ENCODE measurements at places on chromosomes 11 and 22.

DNA sequence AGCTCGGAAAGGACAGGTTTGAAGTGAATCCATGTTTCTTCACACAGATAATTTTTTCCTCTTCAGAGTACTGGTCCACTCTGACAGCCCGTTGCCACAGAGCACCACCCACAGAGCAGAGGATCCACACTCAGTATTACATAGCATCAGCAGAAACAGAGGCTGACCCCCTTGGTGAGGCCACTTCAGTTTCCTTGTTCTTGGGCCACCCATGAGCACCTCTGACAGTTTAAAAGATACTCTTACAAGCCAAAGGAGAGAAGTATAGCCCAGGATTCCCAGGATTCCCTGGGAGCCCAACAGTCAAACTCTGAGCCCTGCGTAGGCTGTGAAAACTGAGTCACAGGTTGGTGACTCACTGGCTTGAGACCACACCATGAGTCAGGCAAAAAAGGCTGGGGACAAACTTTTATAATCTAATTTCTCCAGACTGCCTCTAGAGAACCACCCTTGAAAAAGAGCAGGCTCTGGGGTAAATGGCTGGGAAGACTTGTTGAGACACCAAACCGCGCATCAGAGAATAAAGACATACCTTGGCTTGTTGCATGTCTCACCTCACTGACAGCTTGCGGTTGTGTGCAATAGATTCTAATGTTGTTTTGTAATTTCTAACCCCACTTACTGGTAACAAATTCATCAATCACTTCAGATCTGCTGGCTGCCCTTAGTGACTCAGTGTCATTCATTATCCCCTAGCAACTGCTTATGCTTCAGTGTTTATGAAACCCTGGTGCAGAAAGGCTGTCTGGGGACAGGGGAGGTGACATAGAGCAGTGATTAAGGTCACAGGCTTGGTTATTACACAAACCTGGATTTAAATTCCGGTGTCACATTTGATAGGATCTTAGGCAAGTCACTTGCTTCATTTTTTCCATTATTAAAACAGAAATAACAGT, 56.9 kb upstream of the PRSS23 start:
- DNase-seq = peak; percentile 57

DNA sequence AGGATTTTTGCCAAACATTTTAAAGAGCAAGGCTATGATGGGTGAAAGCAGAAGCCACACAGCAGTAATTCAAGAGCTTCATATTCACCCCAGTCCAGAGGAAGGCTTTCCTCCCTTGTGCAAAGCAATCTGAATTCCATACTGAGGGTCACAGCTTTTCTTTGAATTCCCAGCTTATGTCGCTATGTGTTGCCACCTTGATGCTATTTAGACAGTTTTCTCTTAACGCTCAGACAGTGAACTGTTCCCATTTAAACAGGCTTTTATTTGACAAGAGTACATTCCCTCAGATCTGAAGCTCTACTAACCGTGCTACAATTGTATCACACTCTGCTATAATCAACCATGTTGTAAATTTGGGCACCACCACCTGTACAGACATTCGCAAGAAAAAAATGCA, 279.7 kb downstream of the CADM1 start:
- no peak for DNase-seq

DNA sequence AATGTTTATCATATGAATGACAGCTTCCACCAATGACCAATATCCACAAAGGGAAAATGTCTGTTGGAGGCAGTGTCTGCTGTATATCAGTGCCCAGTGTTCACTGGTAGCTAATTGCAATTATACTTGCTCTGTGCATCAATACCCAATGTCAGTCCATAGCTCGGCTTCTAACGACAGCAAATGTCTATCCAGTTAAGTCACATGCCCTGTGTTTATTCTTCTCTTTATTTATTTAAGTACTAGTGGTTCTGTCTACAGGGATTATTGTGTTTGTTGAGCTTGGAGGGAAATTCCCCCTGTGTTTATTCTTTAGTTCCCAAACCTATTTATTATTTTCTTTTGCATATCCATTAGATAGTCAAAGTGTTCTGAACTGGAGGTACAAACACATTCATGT, 18.6 kb downstream of the TSKU start:
- DNase-seq = peak; percentile 61

GRCh38 chr11:102386136-102386734, 39.2 kb downstream of the BIRC2 start:
- no peak for DNase-seq

DNA sequence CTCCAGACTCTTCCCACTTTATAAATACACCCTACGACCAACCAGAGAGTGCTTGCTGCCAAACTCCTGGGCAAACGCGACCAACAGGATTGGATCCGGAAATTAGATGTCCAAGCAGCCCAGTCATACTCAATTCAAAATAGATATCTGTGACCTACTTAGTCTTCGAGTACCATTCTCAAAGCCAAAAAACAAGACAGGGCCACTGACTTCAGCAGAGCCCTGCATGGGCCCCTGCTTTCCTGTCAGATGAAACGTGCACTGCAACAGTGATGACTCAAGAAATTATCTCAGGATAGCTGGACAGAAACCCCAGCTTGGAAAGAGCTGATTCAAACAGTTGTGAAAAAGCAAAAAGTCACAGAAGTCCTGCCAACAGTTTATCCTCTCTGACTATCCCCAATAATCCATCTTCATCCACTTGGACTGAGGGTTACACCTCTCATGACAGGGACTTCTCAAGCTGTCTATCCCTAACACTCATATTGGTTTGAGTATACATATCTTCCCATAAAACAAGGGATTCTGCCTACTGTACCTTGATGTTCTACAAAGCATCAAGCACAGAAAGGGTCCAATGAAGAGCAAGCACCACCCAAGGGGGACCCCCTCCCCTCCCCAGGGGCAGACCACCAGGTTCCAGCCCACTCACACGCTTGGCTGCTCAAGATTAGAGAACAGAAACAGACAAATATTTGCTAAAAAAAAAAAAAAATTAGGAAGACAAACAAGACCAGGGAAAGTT, 17.4 kb downstream of the SMCO4 start:
- no peak for DNase-seq

DNA sequence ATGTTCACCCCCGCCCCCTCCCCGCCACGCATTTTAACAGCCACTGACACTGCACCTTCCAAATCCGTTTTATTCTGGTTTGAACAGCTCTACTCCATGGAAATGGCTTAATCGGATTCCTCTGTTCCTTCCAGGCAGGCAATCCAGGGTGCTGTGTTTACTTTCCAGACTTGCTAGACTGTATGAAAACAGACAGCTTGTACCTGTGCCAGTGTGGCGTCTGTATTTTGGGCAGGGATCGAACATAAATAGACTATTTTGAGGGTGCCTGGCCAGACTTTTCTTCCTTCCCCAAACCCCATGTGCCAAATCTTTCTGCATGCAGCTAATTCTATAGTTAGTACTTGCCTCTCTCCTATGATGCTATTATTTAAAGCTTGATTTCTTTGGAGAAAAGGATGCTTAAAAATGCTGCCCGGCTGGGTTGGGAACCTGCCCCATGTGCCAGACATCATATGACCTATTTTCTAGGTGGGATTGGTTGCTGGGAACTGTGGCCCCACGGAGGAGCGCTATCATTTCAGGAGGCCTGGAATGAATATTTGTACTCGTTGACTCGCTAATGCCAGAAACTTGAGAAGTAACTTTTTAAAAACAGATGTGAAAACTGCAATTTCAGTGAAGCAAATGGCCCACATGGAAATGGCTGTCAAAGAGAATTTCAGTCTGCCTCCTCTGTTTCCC, 814.8 kb downstream of the BRD1 start:
- no peak for DNase-seq

- DNase-seq = no peak
Observed at GRCh38 chr22:46585340-46586122, 34.7 kb upstream of the GRAMD4 start.

DNA sequence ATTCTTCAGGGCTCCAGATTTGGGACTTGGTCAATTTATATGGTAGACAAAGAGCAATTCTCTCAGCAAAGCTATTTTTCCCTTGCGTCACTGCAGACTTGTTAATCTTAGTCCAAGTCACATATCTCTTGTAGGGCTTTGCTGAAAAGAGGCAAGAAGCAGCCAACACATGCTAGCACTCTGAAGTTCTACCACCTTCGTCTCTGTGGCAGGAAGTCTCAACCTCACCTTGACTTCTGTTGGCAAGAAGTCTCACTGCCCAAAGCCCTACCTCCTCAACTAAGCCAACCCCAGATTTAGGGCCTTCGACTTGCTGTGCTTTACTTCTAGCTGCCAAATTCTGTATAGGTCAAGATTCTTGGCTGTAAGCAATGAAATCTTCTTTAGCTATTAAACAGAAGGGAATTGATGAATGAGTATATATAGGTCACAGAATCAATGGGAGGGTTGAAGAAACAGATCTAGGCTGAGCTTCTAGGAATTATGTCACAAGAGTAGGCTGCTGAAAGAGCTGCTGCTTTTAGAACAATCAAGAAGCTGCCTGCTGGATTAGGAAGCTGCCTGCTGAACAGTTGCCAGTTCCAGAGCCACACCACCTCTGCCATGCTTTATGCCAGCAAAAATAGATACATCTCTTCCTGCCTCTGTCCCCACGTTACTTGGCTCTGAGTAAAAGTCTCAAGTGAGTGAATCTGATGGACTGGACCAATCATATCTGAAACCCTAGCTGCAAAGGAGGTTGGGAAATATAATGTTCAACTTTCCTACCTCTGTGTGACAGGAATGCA, 17.6 kb upstream of the NCR3LG1 start:
- DNase-seq = no peak

DNA sequence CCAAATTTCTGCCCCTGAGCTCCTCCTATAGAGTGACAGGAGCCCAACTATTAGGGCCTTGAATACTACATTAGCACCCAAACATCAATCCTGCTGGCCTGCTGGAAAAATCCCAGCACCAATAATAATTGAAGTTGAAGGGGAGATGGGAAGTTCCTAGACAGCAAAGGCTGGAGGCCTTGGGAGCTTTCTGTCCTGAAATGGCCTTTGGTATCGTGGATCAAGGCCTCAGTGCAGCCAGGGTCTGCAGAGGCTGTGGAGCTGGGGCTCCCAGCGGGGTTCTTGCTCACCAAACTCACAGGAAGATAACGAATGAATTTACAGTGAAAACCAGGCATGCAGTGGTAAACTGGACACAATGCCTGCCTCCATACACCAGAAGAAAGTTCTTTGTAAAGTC, 9.2 kb upstream of the MICALL1 start:
- DNase-seq = no peak

DNA sequence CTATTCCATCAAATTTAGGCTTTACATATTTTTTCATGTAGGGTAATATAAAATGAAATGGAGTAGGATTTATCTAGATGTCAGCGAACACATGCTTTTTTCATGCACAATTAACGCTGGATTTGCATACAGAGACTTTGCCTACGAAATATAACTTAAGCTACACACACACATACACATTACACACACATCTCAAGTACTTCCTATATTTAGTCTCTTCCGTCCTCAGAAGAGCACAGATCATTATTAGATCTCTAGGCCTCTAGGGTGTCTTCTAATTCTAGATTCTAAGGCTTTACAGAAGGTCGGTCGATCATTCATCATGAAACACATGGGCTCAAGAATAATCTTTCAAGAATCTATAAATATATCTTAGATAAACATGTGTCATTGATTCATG, 3.8 kb upstream of the MS4A13 start:
- DNase-seq = no peak

- DNase-seq = no peak
Observed at GRCh38 chr11:67016550-67016949, 6.4 kb upstream of the SYT12 start.

- DNase-seq = no peak
Observed at GRCh38 chr11:27456795-27457329, 15.7 kb downstream of the LGR4 start.

- DNase-seq = no peak
Observed at GRCh38 chr22:50305923-50306566, 1.4 kb downstream of the PLXNB2 start.

DNA sequence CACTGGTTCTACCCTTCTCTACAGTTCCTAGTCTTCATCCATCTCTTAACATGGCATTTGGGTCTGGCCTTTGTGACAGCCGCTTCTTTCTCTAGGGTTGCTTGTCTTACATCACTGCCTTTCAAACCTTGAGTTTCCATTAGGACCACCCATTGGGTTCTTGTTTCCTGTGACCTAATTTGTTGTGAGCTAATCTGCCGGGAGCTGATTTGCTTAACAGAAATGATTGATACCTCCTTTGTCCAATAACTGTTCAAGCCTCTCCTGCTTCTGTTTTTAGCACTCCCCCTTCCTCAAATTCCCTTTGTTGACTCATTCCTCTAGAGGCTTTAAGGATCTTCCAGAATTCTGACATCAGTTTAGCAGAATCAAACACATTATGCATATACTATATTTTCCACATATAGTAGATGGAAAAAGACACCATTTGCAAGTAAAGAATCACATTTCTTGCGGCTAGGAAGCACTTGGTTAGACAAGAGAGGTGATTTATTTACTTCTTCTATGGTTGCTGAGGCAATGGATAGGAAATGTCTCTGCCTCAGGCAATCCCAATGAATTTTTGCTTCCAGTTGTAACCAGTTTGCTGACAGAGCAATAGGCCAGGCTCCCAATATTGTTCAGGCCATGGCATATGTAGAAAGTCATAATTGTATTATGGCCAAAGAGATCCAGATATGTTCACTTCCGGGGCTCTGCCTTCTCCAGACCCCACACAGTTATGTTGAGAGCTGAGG, 130.7 kb downstream of the SNX19 start:
- DNase-seq = no peak

- DNase-seq = no peak
Observed at GRCh38 chr22:37728620-37729019, 31.8 kb downstream of the TRIOBP start.

DNA sequence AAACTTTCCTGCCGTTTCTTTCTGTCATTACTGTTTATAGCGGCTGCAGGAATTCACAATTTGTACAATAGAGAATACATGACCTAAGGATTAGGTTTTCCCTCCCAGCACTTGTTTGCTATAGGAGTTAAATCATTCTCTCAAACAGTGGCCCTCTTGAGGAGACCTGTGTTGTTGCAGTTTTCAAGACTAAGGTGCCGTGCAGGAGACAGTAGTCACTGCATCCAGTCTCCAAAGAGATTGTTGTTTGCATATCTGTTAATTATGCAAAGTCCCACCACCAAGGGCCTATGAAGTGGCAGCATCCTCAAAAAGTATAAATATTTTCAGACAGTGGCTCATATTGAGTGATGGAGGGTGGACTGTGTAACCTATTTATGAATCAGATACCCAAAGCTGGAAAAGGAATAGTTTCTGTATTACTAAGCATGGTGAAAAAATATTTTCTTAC, 2.3 kb downstream of the PRSS23 start:
- DNase-seq = peak; percentile 40

DNA sequence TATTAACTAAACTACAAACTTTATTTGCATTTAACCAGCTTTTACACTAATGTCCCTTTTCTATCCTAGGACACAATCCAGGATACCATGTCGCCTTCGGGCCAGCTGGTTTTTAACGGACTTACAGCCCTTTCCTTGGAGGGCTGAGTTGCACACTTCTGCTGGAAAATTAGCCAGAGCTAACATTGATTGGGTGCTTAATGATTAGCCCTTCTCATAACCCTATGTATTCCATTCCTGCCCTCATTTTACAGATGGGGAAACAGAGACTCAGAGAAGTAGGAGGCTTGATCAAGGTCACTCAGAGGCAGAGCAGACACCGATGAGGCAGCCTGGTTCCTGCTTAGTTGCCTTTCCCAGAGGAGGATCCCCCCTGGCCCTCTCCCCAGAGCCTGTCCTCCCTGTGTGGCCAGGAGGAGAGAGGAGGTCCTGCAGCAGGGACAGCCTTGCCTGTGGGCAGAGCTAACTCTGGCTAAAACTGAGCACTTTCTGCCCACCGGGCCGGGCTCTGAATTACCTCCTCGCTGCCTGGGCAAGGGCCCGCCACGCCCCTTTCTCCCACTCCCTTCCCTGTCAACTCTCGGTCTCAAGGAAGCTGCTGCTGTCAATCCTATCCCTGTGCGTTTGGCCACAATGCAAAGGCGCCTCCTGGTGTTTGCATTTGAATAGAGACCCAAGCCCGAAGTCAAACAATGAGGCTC, 59.6 kb upstream of the PAX6 start:
- peak; percentile 43 for DNase-seq
